ENCODE measurements at places on chromosomes 4 and X.

DNA sequence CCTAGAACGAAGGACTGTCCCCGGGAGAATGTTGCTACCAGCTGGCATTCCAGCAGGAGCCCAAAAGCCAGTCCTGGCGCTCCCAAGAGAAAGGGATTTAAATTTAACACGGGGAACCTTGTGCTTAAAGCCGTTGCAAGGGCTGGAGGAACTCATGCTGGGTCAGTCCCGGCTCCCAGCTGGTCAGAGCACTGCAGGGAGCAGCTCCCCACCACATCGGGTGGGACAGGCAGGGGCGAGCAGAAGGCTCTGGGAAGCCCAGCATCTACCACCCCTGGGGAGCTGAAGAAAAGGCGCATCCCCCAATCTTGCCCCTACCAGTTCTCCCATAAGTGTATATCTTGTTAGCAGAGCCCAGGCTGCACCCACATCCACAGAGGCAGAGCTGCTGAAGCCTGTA, 15.7 kb downstream of the CFAP99 start:
- no peak for DNase-seq

- no peak for DNase-seq
These were observed 40.0 kb upstream of the ANK2 start for GRCh38 chr4:113009461-113009860.

DNA sequence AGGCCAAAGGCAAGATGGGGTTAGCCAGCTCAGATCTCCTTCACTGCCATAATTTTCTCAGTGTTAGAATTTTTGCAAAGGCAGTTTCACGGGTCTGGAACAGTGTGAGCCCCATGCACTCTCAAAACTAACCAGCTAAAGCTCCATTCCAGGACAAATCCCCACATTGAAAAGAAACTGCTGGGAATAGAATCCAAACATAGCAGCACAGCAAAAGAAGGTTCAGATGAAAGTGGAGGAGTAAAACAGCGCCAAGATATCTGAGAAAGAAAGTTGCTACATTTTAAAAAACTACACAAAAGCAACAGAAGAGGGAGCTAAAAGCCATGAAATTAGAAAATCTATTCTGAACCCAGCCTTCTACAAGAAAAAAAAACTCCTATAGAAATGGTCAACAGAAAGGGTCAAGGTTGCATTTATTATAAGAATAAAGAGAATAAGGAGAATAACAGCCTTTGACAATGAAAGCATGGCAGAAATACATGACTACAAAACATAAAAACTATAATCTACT, 39.6 kb upstream of the SLC7A3 start:
- peak; percentile 42 for DNase-seq

DNA sequence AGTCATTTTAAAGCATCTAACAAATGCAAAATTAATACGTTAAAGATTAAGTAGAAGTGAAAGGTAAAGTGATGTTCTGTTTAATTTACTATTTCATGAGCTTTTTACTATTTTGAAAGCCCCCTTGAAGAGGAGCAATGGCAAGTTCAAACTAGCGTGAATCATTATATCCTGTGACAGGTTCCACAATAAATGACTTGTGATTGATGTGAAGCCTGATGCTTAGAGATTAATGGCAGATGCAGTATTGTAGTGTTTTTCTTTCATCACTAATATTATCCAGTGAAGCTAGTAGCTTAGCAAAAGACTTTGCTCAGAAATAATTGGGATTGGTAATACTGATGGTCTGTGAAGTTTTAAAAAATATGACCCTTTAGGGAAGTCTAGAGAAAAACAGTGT, 57.3 kb downstream of the STOX2 start:
- no peak for DNase-seq

- DNase-seq: no peak
These were observed 38.0 kb downstream of the PI4K2B start for GRCh38 chr4:25271866-25272265.

GRCh38 chr4:36737691-36738090, 456.3 kb downstream of the DTHD1 start:
- DNase-seq: no peak

GRCh38 chr4:73006286-73006990, 63.1 kb downstream of the COX18 start:
- DNase-seq: no peak

GRCh38 chrX:15167826-15168225, 102.1 kb downstream of the ASB9 start:
- no peak for DNase-seq

DNA sequence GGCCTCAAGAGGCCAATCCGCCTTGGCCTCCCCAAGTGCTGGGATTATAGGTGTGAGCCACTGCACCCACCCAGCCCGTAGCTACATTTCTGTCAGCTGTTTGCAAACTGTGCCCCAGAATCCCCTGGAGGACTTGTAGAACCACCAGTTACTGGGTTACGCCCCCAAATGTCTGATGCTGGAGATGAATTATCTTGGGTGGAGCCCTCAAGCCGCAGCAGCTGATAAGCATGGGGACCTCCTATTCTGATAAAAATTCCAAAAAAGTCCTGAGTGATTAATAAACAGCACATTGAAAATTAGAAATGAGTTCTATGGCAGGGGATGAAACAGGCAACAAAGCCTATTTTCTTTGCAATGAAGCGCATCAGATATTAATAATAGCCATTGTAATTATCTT, 105.0 kb downstream of the PTTG2 start:
- DNase-seq: no peak

DNA sequence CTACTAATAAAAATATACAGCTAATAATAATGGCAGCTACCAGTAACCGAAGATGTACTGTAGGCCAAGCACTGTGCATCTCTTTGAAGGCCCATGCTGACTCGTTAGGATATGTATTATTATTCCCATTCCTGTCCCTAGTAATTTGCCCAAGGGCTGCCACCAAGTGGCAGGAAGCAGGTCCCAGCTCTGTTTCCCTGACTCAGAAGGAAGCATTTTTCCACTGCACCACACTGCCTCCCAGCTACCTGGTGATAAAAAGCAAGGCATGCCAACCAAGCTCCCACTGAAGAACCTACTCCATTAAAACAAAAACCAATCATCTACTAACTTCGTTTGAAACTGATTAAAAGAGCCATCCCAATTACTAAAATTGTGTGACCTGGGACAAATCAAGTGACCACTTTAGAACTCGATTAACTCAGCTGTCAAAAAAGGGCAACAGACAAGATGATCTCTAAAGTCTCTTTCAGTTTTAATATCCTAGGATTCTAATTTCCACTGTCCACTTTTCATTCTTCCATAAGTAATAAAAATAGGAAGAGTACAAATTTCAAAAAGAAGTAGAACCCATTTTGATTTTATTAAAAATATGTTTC, 24.3 kb upstream of the PGM2 start:
- peak; percentile 84 for DNase-seq

DNA sequence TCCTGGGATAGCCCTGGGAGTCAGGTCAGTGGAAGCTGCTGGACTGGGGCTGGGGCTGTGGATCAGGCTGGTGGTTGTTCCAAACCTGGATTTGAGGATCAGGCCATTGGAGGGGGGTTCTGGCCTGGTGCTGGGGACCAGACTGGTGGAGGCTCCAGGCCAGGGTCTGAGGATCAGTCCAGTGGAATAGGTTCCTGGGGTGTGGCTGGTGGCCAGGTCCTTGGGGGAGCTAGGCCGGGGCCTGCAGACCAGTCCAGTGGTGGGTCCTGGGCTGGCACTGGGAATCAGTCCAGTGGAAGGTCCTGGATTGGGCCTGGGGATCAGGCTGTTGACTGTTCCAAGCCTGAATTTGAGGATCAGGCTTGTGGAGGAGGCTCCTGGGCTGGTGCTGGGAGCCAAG, 8.0 kb downstream of the ARMCX4 start:
- no peak for DNase-seq

DNA sequence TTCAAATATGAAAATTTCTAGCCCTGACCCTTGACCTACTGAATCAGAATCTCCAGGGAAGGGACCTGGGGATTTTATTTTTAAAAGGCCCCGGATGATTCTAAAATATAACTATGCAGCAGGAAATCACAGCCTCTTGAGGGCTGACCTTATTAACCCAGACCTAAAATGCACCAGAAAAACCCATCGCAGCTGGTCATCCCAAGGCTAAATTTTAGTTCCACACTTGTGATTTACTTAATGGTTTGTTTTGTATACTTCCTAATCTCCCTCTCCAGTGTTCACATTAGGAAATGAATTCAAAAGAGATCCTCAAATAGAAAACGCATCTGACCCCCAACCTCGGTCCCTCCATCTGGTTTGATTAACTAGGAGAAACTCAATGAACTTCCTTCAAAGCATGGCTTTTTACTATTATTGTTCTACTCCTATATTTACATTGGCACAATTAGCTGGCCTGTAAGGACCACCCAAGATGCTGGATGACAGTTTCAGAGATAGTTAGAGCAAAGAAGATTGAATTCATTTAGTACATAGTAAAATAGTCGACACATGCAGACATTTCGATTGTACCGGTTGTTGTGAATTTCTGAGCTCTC, 147.8 kb upstream of the MED14 start:
- DNase-seq: no peak

- DNase-seq: no peak
These were observed 28.5 kb upstream of the LIMCH1 start for GRCh38 chr4:41509451-41509866.

DNA sequence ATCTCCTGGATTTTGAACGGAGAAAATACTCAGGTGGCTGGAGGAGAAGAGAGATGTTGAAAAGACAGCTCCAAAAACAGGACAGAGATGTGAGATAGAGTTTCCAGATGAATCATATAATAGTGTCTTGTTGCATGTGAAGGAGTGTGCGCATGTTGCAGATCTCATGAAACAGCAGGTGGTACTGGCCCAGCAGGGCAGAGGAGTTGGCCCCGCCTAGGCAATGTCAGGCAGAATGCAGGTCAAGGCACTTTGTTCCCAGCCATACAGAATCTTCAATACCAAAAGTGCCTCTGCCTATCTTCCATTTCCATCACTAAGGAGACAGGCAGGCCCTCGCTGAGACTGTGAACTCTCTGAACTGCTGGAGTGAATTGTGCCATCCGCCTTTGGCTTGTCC, 63.9 kb upstream of the FAT1 start:
- no peak for DNase-seq

- peak; percentile 15 for DNase-seq
These were observed 20.3 kb upstream of the SMPX start for GRCh38 chrX:21778236-21778635.

DNA sequence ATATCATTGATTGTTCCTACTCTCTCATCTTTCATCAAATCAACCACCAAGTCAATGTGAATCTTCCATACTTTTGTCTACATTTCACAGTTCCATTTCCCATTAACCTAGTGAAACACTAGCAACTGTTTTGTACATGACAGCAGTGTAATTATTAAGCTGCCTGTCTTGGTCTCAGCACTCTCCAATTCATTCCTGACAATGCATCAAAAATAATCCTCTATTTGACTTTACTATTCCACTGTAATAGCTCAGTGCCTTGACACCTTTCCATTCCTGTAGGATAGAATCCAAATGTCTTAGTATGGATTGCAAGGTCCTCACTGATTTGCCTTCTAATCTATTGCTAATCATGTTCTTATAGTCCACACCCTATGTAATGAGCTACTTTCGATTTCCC, 2405.8 kb downstream of the PCDH7 start:
- DNase-seq: no peak

GRCh38 chr4:109365939-109366338, 63.5 kb upstream of the COL25A1 start:
- no peak for DNase-seq

Data from mesendoderm (in vitro differentiated cells).